Non-pigmented ciliary epithelial cell (primary cell): ENCODE measurements at places on chromosomes 2 and 18.
A peak's percentile ranks its signal among the peaks of the same experiment; 100 is the strongest.

DNA sequence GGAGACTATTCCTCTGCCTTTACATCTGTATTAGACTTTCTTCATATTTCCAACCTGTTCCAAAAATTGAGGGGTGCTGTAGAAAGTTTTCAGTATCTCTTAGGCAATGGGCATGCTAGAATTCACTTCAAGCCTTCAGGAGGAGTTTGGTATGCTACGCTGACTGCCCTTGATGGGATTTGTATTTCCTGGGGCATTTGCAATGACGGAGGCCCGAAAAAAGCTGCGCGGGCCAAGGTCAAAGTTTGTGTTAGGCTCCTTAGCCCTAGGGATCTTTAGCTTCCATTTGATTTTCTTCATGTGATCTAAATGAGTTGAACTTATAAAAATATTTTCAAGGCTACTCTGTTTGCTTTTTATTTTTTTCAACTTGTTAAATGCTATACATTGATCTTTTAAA is 5.1 kb downstream of the CPS1 start:
- DNase-seq, result no peak

DNA sequence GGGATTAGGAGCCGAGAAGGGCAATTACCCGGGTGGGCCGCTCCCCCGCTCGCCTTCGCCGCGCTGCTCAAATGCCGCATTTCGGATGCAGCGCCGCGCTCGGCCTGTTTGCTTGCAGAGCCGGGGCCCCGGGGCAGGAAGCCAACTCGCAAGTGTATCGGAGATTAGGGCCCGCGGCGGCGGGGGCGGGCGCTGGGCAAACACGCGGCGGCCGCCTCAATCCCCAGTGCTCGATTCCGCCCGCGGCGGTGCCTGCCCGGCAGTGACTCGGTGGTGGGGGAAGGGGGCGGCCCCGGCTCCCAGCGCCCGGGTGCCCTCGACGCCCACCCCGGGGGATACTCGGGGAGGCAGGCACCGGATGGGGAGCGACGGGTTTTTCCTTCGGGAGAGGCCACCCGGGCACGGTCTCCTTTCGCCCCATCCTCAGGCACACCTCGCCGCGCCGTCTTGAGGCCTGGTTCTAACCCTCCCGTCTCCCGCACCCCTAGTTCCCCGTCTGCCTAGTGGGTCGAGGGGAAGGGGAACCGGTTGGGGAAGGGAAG is 26.6 kb upstream of the NOTO start:
- no peak for DNase-seq

DNA sequence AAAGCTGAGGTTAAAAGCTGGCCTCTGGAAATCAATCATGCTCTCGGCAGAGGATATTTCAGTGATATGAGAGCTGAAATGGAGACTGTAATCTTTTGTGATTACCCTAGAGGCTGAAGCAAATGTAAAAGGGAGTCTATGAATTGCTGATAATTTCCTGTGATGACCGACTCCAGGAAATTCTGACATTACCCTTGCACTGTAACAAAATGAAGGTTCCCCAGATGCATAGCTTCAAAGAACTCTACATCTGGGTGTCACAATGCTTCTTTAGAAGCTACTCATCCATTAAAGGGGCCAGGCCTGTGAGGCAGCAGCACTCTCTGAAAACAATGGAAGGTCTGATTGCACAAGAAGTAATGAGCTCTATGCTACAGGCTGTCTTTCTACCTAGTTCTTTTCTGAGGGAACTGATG is 268.2 kb upstream of the SESTD1 start:
- DNase-seq, result no peak

GRCh38 chr2:199404841-199405240 is 52.9 kb downstream of the SATB2 start:
- peak; percentile 37 for DNase-seq

- DNase-seq, result no peak
Measured at GRCh38 chr18:48408727-48409590, at the start of gene ZBTB7C. TSS of gene ZBTB7C (minus strand) at chr18:48409383.

GRCh38 chr18:955384-956066 is 50.9 kb downstream of the ADCYAP1 start:
- DNase-seq, result no peak

- DNase-seq, result no peak
Measured at GRCh38 chr2:132668987-132669907, 758 bp downstream of the LYPD1 start.

DNA sequence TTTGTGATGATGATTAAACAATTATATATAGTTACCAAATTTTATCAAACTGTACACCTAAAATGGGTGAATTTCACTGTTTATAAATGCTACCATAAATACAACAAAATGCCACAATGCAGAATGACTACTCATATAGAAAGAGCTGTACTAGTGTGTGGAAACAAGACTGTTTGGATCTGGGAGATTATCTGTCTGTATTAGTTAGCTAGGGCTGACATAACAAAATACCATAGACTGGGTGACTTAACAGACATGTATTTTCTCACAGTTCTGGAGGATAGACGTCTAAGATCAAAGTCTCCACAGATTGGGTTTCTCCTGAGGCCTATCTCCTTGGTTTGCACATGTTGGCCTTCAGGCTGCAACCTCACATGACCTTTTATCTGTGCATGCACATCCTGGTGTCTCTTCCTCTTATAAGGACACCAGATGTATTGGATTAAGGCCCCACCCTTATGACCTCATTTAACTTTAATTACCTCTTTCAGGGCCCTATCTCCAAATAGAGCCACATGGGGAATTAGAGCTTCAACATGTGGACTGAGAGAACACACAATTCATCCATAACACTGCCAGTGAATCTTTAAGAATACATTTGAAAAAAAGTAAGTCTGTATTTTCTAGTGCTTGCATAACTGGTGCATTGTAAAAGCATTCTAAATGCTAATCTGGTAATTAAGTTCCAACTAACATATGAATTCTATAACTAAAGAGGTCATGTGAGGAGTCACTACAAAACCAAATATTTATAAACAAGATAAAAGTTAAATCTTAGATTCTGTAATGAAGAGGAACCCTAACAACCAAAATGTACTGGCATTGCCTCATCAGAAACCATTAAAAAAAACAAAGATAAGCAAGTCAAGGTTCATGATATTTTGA is 699.6 kb downstream of the NYAP2 start:
- no peak for DNase-seq

DNA sequence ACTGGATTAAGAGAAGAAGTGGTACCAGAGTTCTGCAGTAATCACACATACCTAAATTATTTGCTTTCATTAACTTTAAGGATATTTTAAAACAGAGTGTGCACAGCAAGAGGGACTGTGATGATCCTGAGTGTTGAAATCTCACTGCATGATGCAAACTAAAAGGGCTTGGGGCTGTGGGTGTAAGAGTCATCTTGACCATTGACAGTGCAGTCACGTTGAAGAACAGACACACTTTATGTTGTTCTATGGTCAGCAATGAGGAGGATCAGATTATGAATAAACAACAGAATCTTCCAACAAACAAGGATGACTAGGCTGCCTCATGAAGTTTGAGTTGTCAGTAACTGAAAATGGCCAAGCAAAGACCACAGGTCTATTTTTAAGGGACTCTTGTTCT is 87.2 kb upstream of the GALNT5 start:
- DNase-seq, result no peak

GRCh38 chr2:26898480-26899078 is 50.6 kb downstream of the DPYSL5 start:
- no peak for DNase-seq

DNA sequence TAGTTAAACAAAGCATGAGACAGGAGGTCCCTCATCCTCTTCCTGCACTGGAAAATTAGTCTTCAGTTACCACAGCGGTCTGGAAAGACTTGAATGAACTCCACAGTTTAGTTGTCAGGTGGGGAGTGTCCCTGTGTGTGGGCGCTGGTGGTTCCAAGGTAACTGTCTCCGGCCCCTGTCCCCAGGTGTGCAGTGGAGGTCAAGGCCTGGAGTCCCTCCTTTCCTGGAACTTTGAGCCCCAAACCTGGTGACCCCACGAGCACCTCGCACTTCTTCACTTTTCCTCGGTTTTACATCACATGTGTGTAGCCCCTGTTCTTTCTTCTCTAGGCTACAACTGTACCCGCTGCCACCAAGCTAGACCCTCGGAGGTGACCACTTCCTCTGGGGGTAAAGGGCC is 28.0 kb upstream of the INHBB start:
- no peak for DNase-seq

DNA sequence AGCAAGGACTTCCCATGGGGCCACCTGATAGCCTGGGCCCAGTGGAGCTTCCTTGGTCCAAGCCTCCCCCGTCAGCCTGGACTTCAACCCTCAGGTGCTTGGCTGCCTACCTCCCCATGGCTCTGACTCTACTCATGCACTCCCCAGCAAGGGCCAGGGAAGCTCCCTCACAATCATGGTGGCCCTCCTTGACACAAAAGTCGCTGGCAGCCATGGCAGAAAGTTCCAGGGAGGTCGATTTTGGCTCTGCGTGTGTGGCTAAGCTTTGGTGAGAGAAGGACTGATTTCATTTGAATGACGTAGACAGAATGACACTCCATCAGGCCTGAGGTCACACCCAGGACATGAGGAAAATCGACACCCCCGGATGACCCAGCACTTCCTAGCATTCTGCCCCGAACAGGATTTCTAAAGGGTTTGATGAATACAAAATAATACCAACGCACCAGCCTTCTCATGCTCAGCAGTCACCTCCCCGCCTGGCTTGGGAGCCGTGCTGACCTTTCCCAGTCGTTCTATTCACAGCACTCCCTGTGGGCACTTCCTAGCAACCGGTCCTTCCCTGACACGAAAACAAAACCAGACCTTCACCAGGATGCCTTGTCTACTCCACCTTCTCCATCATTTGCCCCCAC is 52.7 kb downstream of the LBH start:
- no peak for DNase-seq

DNA sequence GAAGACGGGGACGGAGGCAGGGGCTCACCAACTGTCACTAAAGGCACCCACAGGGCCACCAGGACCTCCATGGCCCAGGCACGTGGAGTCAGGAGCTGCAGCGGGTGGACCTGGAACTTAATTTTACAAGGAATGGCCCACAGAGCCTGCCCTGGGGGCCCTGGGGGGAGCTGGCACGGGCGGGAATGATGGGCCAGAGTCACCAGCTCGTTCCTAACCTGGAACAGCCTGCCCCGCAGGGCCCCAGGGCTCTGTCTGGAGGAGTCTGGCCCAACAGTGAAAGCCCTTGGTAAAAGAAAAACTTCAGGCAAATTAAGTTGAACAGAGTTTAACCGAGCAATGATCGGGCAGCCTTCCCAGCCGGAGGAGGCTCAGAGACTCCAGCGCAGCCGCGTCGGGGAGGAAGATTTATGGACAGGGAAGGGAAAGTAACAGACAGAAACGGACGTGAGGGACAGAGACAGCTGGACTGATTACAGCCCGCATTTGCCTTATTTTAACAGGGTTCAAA is 118.4 kb upstream of the TMEM18 start:
- DNase-seq, result no peak

DNA sequence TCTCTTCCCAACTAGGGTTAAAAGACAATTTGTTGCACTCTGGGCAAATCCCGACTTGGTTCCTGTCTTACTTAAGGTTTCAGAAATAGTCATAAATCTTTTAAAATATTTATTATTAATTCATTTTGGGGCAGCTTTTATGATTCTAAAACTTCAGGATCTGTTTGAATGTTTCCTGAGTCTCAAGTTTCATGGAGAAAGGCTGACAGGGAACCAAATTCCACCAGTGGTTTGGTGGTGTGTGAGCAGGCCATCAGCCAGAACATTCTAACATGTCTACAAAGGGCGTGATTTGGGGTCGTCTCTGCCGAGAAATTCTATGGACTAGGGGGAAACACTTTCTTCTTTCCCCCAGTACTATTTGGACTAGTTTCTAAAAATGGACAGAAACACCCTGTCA is 366.4 kb downstream of the ZNF521 start:
- DNase-seq, result no peak

DNA sequence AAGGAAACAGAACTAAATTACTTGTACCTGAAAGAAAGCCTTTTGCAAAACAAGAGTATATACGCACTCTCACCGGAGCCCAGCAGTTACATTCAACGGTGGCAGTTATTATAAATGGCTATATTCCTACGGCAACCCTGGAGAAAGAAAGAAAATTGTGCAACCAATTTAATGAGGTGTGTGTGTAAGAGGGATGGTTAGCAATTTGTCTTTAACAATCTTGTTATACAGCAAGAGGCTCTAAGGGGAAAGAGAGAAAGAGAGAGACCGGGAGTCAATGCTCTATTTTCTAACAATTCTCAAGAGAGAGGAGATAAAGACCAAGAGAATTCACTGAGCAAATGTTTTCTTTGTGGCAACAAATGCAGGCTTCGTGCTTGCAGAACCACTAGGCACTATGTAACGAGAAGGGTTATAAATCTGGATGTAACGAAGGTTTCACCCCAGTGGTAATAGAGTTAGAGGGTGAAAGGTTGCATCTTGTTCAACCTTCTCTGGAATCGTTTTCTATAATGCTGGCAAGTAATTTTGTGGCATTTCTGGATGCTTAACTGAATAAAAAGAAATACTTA is 359.1 kb upstream of the SPRED2 start:
- no peak for DNase-seq

GRCh38 chr2:18930971-18931370 is 341.6 kb upstream of the NT5C1B start:
- DNase-seq, result no peak

DNA sequence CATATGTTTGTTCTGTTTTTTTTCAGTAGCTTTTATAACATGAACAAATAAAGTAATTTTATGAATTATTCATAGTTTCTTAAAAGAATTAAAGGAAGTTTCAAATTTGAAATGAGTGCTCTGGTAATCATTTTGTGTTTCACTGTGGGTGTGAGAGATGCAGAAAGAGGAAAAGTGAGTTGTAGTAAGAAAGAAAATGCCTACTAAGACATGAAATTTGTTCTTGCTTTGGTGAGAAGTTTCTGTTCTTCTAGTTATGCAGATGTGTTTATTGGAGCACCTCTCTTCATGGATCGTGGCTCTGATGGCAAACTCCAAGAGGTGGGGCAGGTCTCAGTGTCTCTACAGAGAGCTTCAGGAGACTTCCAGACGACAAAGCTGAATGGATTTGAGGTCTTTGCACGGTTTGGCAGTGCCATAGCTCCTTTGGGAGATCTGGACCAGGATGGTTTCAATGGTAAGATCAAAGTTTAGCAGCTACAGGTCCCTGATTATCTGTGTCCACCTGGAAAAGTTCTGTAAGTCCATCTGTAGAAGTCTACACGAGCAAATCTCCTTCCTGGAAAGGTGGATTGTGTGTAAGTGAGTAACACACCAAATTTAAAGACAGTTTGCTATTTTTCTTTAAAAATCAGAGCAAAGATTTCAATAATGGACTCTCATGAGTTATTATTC is 51.4 kb downstream of the ITGAV start:
- DNase-seq, result no peak

DNA sequence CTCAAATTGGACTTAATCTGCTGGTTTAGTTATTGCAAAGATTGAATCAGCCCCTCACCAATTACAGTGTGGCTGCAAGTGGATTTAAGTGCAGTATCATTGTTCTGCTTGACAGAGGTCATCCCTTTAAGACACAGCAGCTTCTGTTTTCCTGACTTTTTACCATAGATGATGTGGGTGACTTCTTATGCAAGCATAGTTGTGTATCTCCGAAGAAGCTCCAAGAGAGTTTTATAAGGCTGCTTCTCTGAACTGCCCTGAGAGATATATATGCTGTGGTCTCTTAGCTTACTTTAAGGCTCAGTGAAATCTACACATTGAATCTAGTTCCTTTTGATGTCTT is 3.5 kb downstream of the TRIB2 start:
- DNase-seq, result no peak
